Upper lobe of right lung (tissue), 1 donor: ENCODE measurements at places on chromosomes 5 and 9.

- DNase-seq = no peak
Measured at GRCh38 chr5:40499007-40499406, 180.7 kb upstream of the PTGER4 start.

- no peak for DNase-seq
Measured at GRCh38 chr9:131833906-131834305, 94.0 kb upstream of the RAPGEF1 start.

DNA sequence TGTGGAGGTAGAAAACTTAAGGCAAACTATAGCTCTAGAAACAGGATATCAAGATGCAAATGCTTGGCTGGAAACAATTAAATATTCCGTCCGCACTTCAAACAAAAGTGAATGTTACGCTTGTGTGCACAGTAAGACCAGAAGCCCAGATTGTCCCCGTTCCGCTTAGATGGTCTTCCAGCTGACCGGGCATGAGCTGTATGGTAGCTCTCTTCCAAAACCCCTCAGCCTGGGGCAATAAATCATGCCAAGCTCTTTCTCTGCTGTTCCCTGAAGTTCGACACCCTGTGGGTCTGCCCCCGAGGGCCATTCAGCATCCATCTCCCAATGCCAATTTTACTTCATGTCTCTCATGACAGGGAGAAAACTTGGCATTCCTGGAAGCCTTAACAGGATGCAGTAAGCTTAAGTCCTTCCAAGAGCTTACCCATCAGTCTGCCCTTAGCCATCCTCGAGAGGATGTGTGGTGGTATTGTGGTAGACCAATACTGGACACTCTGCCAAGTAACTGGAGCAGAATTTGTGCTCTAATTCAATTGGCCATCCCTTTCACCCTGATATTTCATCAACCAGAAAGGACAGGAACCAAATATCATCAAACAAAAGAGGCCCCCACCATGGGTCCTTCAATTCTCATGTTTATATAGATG lies 70.7 kb upstream of the RANBP6 start:
- DNase-seq = no peak

- no peak for DNase-seq
Measured at GRCh38 chr5:17314907-17315471, 97.6 kb downstream of the BASP1 start.

- no peak for DNase-seq
Measured at GRCh38 chr5:78899922-78900362, 85.2 kb downstream of the ARSB start.

DNA sequence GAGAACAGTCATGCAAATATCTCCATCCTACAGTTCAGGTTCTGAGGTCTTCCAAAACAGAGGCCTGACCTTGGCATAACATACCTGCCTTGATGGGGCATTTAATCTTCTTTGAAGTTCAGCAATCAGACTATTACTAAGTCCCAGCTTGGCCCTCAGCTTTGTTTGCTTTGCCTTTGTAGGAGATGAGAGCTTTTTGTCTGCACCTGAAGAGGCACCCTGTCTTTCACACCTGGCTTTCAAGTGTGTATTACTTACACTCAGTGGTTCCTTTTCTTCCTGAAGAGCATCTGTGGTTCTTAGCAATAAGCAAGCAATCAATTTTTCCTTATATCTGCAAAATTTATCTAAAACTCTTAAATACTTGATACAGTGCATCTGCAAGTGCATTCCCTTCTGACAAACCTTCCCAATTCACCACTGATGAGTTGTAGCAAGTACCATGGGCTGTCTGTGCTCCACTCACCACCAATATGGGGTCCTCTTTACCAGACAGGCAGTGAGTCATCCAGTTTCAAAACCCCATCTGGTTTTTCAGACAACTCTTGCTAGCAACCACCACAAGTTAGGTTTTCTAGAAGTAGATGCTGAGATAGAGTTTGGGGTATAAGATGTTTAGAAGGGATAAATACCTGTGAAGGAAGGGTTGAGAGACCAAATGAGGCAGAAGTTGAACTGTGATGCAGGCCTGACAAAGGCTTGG lies 100.2 kb downstream of the HINT1 start:
- no peak for DNase-seq

DNA sequence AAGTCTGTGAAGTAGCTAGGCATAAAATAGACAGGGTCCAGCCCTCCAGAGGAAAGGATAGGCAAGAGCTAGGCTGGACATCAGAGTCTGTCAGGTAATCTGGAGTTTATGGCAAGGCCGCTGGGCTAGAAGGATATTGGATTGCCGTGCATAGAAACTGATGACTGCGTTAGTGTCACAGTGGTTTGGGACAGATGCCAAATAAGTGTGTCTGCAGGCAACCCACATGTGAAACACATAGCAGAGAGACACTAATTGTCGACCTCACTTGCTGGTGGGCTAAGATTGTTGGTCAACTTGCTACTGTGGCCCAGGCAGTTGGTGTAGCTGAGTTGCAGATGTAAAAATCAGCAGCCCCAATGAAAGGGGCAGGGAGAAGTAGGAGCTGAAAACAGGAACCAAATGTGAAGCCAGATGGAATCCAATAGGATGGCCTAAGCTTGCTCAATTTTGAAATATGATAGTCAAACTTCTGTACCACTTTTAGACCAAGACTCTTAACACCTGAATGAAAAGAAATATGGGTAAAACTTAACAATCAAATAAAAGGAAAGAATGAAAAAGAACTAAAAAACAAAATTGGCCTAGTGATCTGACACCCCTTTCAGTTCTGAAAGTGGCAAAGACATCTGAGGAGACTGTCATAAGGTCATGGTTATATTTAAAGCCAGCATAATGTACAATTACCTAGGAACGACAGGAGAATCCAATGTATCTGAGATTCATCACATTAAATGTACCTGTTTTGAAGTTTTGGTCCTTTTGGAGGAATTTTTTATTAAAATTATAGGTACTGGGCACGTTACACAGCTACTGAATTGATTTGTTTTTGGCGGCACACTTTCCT lies 243.3 kb upstream of the ACTBL2 start:
- DNase-seq = no peak

GRCh38 chr5:177366528-177367322 lies 9.0 kb downstream of the RGS14 start:
- peak; percentile 93 for DNase-seq

GRCh38 chr5:54528633-54529209 lies 11.2 kb downstream of the SNX18 start:
- no peak for DNase-seq

DNA sequence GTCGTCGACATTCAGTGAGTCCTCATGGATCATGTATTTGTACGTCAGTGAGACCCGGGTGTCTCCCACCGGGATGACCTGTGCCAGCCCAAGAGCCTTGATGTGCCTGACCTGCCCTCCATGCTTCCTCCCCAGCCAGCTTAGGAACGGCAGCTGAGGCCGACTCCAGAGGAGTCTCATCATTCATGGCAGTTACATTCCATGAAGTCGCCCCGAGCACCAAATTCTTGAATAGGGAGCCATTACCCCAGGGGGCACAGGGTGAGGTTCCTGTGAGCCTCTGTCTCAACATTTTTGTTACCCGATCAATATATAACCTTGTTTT lies 67.8 kb downstream of the ZNF354C start:
- DNase-seq = peak; percentile 36

DNA sequence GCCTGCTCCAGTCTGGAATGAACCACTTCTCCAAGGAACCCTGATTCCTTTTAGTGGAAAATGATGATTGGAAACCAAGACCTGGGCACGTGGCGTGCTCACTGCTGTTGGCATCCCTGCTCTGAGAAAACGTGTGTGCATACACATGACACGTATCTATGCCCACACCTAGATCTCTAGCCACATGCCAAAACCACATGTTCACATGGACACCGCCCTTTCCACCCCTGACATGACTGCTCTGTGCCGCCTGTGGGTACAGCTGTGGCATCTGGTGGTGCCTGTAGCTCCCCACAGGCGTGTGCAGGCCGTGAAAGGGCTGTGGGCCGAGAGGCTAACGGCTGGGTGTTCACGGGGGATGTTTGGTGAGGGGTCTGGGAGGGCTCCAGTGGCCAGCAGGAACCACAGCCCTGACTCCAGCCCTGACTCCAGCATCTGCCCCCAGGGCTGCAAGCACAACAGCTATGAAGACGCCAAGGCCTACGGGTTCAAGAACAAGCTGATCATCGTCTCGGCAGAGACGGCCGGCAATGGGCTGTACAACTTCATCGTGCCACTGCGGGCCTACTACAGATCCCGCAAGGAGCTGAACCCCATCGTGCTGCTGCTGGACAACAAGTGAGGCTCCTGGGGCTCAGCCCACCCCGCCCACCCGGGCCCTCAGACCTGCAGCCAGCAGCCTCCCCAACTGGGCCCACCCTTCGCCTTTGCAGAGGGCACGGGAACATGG lies 75.1 kb downstream of the KCNT1 start:
- DNase-seq = no peak

GRCh38 chr5:78621291-78621738 lies 27.3 kb downstream of the LHFPL2 start:
- no peak for DNase-seq
